NCI-H1092 (cell line): ENCODE measurements at places on chromosomes 16 and 17.

GRCh38 chr17:81608605-81609004 is 28.3 kb downstream of the NPLOC4 start:
- no peak for DNase-seq

DNA sequence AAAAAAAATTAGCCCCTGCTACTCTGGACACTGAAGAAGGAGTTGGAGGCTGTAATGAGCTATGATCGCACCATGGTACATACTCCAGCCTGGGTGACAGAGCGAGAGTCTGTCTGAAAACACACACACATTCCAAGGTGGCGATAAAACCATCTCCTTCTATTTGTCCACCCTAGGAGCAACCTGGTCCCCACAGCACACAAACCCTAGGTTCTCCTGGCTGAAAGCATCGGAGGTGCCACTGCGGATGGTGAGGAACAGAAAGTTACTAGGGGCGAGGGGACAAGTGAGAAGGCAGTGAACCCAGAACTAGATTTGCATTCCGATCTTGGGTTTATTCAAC is 1.4 kb upstream of the ECI1 start:
- no peak for DNase-seq

DNA sequence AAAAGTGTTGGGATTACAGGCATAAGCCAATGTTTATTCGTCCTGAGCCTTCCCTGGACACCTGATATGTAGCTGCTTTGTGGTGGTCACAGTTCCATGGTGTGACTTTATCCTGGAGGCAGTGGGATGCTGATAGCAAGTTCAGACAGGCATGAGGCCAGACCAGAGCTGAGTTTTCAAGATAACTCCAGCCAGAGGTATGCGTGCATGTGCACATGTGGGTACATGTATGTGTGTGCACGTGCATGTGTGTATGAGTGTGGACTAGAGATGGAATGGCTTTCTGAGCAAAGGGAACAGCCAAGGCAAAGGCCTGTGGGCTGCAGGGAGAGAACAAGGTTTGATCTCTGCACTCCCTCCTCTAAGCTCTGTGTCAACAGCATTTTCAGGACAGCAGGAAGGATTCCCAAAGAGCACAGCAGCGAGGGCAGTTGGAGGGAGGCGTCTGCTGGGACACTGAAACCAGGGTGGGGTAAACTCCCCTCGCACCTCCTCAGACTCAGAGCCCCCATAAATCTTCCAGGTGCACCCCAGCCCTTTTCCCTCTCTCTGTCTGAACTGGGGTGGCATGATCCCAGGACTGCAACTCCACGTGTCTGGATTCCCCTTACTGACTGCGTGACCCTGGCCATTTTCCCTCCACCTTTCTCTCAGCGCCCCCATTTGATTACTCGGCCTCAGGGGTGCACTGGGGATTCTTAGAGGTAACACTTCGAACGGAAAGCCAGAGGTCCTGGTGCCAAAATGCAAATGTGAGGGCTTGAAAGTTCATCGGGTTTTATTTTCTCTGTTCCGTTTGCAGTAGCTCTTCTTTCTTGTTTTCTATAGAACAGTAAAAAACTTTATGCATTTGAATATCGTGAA is 15.3 kb downstream of the NLRC5 start:
- no peak for DNase-seq

DNA sequence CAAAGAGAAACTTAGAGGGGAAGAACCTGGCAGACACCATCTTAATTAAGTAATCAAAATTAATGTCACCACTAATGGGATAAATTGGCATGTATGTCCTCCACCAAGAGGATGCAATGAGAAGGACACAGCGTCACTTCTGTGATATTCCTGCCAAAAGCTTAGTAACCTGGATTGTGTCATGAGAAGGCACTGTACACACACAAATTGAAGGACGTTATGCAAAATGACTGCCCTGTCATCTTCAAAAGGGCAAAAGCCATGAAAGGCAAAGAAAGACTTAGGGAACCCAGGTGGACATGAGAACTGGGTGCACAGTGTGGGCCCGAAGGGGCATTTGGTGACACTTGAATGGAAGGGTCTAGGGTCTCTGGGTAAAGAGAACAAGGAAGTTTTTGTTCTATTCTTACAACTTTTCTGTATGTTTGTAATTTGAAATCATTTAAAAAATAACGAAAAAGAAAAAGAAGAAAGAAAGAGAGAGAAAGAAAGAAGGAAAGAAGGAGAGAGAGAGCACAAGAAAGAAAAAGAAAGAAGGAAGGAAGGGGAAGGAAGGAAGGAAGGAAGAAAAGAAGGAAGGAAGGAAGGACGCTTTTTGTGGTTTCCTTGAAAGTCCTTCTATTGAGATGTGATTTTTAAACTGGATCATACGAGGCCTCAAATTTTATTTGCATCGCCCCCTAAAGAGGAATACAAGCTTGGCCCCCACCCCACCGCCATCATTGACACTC is 4.0 kb upstream of the APOH start:
- DNase-seq = no peak

DNA sequence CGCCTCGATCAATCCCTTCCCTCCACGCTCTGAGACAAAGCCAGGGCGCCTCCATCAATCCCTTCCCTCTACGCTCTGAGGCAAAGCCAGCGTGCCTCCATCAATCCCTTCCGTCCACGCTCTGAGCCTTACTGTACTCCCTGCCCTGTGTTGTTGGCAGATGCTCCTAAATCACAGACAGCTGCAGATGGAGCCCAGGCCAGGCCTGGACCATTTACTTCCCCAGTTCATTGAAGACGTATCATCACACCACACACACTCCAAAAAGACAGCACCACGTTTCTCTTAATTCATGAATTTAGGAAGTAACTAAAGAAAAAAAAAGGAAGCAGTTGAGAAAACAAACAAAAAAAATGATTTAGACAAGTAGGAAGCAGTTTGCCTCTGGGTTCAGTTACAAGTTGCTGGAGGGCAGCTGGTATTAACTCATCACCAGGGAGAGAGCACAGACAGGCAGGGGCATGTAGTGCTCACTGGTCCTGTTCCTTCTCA is 7.4 kb upstream of the CD300LD start:
- no peak for DNase-seq
